Gastrocnemius medialis (tissue), 4 donors: ENCODE measurements at places on chromosomes 11 and 22. TPM values are rescaled to one million over a fixed set of nuclear protein-coding genes. Genes with fewer than 3 reads are reported as not detected.

The RAG2 gene
- total RNA-seq: not detected

The MUC5AC gene
- total RNA-seq: not detected

The DERL3 gene
- 0.72 TPM for total RNA-seq

The NTM gene
- total RNA-seq: 0.69 TPM

The APOBEC3A gene
- total RNA-seq: not detected

The RBMXL2 gene
- total RNA-seq: not detected

The TIGD3 gene
- total RNA-seq: 0.16 TPM

The FAT3 gene
- 0.53 TPM for total RNA-seq

The DPAGT1 gene
- total RNA-seq: 8.9 TPM

The NADSYN1 gene
- 27.1 TPM for total RNA-seq

The KRTAP5-9 gene
- not detected for total RNA-seq

The OR5D18 gene
- not detected for total RNA-seq

The OR8G5 gene
- total RNA-seq: not detected

The P2RY2 gene
- total RNA-seq: 46.5 TPM

The PNPLA3 gene
- 2.3 TPM for total RNA-seq

The PRR33 gene
- total RNA-seq: 0.36 TPM

The C11orf42 gene
- total RNA-seq: not detected

The PHOX2A gene
- total RNA-seq: not detected

The OR10D3 gene
- not detected for total RNA-seq

The SHANK2 gene
- not detected for total RNA-seq

The MGAT3 gene
- 0.61 TPM for total RNA-seq

The ARFGAP3 gene
- 28.2 TPM for total RNA-seq
